ENCODE measurements at places on chromosomes 6 and 20.

DNA sequence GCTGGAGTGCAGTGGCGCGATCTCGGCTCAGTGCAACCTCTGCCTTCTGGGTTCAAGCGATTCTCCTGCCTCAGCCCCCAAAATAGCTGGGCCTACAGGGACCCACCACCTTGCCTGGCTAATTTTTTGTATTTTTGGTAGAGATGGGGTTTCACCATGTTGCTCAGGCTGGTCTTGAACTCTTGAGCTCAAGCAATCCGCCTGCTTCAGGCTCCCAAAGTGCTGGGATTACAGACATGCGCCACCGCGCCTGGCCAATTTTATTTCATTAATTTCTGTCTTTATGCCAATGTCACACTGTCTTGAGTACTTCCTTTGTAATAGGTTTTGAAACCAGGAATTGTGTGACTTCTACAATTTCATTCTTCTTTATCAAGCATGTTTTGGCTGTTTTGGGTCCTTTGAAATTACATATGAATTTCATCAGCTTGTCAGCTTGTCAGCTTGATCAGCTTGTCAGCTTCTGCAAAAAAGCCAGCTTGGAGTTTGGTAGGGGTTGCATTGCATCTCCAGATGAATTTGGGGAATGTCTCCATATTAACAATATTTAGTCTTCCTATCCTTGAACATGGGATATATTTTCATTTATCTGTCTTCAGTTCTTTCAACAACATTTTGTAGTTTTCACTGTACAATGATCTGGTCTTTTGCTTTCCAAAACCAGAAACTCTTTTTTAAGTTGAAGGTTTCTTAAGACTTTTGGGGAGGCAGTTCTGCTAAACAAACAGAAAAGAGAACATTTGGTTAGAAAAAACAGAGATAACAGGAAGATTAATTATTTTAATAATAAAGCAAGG is 20.8 kb downstream of the ZFAND3 start:
- DNase-seq, result no peak

GRCh38 chr6:36684447-36684812 is 5.9 kb downstream of the CDKN1A start:
- DNase-seq, result no peak

GRCh38 chr20:47330933-47331708 is 25.4 kb downstream of the ZMYND8 start:
- no peak for DNase-seq

DNA sequence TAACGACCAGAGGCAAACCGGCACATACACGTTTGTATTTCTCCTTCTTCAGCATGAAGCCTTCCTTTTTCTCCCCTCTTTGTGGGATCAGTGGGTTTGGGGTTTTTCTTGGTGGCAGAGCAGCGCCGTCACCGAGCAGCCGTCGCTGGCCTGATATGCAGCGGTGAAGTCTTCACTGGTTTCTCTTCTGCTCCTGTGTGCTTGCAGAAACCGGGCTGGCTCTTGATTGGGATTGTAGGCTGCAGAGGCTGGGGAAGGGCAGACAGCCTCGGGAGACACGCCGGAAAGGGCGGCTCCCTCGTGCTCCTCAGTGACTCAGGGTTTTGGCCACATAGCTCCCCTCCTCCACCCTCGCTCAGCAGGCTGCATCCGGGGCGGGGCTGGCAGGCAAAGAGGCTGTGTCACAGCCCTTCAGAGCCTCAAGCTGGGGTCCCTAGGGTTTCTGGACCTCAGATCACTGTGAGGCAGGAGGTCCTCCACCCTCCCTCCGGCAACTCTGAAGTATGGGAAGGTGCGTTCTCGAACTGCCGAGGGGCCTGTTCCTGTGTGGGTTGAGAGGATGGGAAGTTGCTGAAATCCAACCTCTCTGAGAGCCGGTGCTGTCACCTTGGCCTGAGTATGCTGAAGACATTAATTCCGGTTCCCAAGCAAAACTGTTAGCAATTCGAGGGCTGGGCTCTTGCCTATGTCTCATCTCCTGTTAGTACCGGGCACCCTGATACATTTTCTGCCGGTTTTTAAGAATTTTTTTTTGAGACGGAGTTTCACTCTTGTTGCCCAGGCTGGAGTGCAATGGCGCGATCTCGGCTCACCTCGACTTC is 24.2 kb downstream of the NQO2 start:
- peak; percentile 18 for DNase-seq

- no peak for DNase-seq
Measured at GRCh38 chr6:52243282-52243893, 912 bp downstream of the IL17F start.

DNA sequence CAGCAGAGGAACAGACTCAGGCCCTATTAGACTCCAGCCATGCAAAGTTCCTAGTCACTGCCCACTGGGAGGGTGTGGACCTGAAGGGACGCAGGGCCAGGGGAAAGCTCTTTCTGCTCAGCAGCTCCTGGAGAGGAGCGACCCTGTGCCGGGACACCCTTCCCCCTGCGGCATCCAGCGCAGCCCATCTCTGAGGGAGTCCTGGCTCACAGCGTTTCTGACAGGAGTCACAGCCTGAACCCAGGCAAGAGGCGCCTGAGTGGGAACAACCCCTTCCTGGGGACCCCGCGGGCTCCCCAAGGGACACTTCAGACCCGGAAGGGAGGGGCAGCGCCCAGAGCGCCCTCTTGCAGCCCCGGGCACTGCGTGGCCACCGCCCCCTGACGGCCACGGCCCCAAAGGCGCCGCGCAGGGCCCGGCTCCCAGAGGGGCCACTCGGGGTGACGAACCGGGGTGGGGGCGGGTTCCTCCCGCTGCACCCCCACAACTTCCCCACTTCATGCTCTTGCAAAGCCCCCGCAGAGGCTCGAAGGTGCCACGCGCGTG is 862 bp downstream of the UCKL1 start:
- no peak for DNase-seq

DNA sequence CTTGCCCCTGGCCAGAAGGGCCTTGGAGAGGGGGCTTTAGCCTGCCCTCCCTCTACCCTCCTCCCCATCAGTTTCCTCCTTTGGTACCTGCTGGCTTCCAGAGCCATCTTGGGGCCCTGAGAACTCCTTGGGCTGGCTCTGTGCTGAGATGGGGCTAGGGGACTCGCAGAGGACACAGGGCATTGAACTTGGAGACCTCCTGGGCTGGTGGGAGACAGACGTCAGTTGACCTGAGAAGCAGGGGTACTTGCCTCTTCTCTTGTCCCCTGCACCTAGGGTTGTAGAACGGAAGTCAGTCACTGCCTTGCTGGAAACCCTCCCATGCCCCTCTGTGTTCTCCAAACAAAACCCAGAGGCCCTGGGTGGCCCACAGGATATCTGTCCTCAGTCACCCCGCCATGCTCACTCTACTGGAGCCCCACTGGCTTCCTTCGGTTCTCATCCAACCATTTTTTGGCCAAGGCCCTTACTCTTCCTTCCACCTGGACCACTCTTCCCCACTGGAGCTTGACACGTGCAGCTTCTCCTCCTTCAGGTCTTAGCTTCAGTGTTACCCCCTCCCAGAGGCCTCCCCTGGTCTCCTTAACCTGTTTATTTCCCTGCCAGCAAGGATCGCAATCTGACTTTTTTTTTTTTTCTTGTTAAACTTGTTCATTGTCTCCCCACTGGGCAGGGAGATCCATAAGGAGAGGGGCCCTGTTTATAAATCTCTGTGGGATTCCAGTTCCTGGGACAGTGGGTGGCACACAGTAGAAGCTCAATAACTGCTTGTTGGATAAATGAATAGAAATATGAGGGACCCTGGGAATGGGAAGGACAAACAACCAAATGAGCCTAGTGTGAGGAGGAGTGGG is 971 bp downstream of the RBCK1 start:
- DNase-seq, result no peak

- no peak for DNase-seq
Measured at GRCh38 chr6:117974914-117975627, 68.0 kb downstream of the SLC35F1 start.

GRCh38 chr6:115613488-115613887 is 447.2 kb downstream of the FRK start:
- no peak for DNase-seq

DNA sequence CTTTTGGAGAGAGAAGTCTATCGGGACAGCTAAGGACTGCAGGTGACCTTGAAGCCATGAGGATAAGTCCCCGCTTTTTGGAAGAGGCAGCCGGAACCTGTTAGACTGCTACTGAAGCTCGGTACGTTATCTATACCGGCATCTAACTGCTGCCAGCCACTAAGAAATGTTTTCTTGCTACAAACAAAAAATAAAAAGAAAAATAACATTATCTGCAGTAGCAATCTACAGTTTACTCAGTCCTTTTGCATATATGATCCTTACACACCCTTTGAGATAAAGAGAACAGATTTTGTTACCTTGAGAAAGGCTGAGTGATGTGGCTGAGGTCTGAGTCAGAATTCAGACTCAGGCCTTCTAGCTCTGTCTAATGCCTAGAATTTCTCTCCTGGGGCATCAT is 314.6 kb downstream of the CDH26 start:
- DNase-seq, result no peak

DNA sequence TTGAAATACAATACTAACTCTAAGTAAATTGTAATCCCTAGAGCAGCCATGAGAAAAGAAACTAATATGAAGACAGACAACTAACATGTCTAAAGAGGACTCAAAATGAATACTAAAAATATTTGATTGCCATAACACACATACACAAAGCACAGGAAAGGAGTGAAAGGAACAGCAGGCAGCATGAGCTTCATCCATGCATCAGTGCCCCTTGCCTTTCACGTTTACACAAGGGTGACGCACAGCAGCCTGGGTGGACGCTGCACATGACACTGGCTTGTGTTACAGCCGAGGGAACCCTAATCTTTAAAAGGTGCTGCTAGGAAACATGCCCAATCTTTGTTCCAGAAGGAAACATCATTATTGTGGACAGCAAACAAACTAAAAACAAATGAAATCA is 123.5 kb downstream of the MAN1A1 start:
- no peak for DNase-seq

GRCh38 chr20:37345339-37346235 is at the start of gene SRC:
Gene SRC (plus strand): TSS chr20:37346140. CDS start chr20:37384154, 38,014 bp downstream.
- peak; percentile 11 for DNase-seq

DNA sequence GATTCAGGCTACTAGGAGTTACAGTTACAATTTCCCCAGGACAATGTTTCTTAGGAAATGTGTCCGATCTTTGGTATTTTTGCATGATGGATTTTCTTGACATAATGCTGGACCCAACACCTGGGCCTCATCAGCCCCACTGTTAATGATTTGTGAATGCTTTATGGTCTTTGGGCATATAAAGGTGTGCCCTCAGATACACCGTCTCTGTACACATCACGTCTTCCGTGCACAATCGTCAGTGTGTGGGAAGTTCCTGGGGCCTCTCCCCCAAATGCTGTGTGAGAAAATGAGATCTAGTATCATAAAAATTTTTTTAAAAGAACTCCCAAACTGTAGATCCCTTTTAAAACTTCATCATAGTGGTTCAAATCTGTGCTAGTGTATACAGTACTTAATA is 373.2 kb upstream of the ID4 start:
- DNase-seq, result no peak

DNA sequence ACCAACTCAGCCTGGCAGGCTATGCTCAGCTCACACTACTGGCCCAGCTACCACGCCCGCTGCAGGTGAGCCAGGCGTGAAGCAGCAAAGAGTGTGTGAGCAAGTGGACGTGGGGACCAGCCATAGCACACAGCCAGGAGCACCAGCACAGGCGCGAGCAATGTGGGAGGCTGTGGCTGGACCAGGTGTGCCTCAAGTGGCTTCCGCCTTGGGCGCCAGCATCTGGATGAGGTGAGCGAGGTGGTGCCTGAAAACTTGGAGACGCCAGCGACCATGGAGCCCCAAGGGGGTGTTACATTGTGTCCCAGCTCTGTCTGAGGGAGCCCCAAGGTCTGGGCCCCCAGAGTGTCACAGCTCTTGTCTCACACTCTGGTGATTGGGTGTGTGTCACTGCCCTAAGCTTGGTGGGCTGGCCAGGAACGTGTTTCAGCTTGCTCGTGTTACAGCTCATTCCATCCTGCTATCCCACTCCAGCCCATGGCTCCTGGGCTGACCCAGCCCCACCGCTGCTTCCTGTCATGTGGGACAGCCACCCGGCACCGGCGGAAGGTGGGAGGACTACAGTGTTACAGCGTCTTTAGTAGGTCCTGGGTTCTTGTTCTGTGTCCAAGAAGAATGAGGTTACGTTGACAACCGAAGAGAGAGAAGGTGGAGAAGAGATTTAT is 508.0 kb upstream of the MMS22L start:
- DNase-seq, result no peak

DNA sequence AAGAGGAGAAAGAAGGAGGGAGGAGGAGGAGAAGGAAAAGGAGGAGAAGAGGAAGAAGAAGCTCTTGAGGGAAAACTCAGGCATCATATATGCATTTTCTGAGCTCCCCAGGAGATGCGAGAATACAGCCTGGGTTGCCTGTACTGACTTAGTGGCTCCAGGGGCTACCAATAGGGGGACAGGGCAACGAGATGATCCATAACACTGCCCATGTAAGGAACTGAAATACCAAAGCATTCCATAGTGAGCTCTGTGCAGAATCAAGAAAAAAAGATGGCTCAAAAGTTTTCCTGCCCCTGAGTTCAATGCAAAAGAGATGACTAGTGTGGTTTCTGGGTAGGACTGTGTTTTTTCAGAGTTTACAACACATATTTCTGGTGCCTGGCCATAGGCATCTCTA is 258.7 kb downstream of the ALDH8A1 start:
- no peak for DNase-seq

DNA sequence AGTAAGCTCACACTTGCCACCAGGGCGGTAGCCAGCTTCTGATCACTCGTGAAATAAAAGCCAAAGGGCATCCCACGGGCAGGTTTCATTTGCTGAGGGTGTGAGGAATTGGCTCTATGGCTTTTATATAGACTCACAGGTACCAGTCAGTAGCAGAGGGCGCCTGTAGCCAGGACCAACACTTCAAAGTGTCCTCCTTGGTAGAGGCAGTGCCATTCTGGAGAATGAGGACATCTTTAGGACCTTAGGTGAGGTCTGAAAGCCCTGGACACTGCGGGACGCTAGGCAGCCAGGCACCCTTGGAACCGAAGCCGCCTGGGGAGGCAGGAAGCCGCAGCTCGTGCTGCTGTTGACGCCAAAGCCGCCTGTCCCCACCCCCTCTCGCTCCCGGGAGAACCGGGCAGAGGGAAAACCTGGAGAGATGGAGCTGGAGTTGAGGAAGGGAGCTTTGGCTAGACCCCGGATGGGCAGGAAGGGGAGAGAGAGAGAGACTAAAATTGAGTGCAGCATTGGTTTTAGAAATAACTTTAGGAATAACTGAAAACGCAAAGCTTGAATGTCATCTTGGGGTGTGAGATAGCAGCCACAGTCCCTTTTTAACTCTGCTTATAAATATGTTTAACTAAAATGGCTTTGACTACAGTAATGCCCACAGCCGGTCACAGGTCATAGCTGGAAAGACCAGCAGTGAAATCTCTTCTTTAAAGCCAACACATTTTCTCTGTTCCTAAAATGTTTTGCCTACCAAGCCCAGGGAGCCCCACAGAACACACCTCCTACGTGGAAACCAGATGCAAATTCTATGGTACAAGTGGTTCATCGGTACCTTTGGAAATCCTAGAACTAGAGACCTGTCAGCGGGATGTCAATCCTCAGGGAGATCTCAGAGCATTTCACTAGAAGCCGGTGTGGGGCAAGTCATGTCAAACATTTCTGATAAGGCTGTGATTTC is 128.5 kb upstream of the CDYL start:
- peak; percentile 58 for DNase-seq

- no peak for DNase-seq
Measured at GRCh38 chr6:30769853-30770524, 25.6 kb upstream of the IER3 start.
